Stimulated activated CD8-positive, alpha-beta memory T cell treated with anti-CD3 and anti-CD28 coated beads, Interleukin-2, amount 100 ng/mL, for 1 hour (primary cell): ENCODE measurements at places on chromosomes 5 and 9.

DNA sequence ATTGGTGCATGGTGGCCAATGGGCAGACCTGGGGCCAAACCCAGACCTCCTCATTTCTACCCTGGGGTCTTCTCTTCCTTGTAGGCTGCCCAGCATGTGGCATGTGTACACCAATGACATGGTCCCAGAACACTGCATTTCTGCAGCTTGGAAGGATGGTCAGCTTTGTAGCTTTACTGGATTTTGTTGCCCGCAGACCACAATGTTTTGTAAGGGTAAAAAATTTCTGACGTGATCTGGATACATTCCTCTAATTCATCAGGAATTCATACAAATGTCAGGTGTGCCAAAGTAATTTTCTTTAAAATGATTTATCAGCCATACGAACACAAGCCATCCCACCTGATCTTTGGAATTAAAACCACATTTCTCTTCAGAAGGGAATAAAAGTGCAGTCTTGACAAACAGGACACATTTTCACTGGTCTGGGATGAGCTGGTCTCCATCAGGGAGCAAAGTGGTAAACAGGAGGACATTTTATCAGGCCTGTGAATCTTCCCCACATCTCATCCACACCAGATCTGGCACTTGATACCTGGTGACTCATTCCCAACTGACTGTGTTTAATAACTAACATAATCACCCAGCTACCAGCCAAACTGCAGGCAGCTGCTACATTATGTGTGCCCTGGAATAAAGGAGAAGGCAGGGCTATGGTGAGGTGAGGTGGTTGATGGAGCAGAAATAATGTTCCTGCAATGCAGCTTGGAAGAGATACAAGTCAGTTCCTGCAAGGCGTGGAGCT is 103.9 kb downstream of the SPOCK1 start:
- no peak for DNase-seq

GRCh38 chr9:33167972-33168461 is 881 bp upstream of the B4GALT1 start:
- no peak for DNase-seq

DNA sequence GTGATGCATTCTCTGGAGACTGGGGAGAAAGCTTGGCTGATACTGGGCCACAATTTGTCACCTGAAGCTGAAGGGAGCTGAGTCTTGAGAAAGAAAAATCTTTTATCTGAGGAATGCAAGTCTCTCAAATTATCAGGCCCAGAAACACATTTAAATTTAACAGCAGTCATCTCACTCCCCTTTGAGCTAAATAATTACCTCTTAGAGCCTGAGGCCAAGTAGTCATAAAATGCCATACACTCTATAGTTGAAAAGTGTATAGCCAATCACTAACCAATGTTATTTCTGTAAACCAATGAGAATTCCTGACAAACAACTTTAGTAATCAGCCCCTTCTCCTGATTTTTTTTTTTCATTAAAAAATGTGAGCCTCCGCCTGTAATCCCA is 32.7 kb upstream of the DAPK1 start:
- no peak for DNase-seq

GRCh38 chr9:110571801-110572483 is 7.6 kb downstream of the SVEP1 start:
- DNase-seq, result no peak

- DNase-seq, result no peak
Observed at GRCh38 chr5:150946351-150946905, 41.6 kb upstream of the ZNF300 start.

GRCh38 chr5:124921694-124922093 is 175.3 kb upstream of the ZNF608 start:
- DNase-seq, result no peak

DNA sequence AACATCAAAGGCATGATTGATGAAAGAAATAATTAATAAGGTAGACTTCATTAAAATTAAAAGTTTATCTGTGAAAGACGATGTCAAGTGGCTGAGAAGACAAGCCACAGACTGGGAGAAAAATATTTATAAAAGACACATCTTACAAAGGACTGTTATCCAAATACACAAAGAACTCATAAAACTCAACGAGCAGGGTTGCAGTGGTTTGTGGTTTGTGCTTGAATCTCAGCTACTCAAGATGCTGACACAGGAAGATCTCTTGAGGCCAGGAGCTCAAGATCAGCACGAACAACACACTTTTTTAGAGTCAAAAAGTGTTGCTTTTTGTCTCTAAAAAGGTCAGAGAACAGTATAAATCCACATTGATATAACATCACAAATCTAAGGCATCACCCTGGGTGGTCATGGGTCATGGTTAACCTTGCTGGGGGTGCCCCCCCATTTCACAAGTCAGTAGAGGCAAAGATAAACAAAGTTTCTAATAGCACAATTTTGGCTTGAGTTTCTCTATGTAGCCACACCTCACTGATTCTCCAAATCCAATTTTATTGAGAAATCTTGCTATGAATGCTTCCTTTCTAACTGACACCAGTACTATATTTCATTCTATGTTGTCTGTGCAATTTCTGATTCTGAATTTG is 342.9 kb upstream of the RPS23 start:
- no peak for DNase-seq

GRCh38 chr9:21317956-21318923 is 13.1 kb upstream of the IFNA5 start:
- no peak for DNase-seq

- DNase-seq, result no peak
Observed at GRCh38 chr5:31237174-31237573, 43.7 kb downstream of the CDH6 start.

DNA sequence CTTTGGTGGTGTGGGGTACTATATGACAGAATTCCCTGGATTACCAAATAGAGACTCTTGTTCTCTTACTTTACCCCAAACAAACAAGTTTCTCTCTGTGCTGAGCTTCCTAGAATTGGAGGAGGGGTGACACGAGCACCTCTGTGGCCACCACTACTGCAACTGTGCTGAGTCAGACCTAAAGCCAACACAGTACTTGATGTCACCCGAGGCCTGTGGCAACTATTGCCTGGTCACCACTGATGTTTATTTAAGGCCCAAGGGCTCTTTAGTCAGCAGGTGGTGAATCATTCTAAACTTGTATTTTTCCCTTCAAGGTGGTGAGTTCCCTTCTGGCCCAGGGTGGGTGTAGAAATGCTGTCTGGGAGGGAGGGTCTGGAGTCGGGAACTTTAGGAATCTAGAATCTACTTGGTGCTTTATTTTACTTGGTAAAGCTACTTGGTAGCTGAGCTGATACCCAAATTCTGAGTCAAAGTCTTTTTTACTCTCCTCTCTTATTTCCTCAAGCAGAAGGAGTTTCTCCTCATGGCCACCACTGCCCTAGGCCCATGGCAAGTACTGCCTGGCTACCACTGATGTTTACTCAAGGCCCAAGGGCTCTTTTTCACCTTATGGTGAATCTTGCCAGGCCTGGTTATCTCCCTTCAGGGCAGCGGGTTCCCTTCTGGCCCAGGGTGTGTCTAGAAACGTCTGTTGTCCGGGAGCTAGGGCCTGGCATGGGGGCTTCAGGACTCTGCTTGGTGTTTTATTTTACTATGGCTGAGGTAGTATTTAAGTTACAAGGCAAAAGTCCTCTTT is 9.8 kb downstream of the LURAP1L start:
- no peak for DNase-seq

DNA sequence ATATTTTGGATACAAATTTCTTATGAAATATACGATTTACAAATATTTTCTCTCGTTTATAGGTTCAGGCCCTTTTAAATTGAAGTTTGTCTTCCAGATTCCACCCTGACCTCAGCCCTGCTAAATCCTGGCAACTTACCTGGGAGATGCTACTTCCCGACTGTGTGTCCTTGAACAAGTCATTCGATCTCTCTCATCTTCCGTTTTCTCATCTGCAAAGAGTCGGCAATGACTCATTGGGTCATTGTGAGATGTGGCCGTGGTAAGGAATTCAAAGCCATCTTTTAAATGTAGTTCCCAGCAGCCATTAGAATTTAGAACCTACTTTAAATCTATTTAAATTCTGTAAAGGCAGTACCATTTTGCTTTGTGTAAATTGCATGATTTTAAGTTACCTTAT is 72.5 kb downstream of the LHX2 start:
- no peak for DNase-seq

DNA sequence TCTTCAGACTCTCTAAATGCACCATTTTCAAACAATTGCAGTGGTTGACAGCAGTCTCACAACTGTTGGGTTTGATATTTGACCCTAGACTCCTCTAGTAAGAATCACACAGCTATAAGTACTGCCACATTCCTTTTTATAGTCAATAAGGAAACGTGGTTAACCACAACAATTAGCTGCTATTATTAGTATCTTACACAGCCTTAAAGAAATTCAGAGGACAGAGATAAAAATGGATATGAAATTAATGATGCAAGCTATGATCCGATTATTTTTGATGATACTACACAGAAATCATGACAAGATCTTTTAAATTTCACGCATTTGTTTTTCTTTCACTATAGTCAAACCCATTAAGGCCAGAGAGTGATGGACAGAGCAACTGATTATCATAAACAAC is 288.6 kb upstream of the C9orf72 start:
- DNase-seq, result no peak

DNA sequence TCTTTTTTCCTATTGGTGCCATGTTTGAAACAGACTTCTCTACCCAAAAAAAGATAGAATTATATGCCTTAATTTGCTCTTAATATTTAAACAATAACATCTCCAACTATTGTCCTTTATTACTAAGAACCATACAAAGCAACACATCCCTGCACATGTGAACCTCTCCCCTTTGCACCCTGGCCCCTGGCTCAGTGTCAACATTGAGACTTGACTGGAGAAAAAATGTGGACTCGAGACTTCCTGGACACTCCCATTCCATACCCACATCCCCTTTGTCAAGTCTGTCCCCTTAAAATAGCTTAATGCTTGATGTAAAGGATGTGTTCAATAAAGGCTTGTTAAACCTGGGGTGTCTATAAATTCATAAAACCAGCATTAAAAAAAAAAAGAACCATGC is 53.2 kb downstream of the TTC39B start:
- DNase-seq, result no peak

DNA sequence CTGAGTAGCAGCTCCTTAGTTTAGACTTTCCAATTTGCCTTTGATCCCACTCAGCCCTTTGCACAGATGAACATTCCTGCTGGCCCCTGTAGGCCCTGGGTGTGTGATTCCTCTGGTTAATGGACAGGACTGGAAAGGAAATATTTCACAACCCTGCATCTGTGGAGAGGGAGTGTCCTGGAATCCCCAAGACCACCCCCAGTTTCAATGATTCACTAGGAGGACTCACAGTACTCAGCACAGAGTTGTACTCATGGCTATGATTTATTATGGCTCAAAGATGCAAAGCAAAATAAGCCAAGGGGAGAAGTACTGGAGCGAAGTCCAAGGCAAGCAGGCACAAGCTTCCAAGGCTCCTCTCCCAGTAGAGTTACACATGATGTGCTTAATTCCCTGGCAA is 42.4 kb upstream of the TJP2 start:
- DNase-seq, result no peak

- no peak for DNase-seq
Observed at GRCh38 chr5:131482617-131483016, 152.4 kb downstream of the RAPGEF6 start.
